Vagina (tissue), 2 donors: ENCODE measurements at places on chromosomes 12 and 14.

DNA sequence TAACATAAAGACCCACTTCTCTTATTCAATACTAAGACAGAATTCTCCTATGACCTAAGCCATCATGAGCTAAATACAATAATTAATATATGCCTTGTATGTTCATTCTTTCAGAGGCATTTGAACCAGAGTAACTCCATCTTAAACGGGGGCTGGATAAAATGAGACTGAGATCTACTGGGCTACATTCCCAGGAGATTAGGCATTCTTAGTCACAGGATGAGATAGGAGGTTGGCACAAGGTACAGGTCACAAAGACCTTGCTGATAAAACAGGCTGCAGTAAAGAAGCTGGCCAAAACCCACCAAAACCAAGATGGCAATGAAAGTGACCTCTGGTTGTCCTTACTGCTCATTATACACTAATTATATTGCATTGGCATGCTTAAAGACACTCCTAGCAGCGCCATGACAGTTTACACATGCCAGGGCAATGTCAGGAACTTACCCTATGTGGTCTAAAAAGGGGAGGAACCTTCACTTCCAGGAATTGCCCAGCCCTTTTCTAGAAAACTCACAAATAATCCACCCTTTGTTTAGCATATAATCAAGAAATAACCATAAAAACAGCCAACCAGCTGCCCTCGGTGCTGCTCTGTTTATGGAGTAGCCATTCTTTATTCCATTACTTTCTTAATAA is 260.7 kb downstream of the SSPN start:
- no peak overlapping the region for H3K4me3 ChIP-seq
- H3K27ac ChIP-seq = no peak overlapping the region
- H3K4me1 ChIP-seq = peaks cover 5% of the 10 kb centered on the region
- no peak for DNase-seq
- no peaks in the 10 kb centered on the region for H3K27me3 ChIP-seq

- no peaks in the 10 kb centered on the region for H3K36me3 ChIP-seq
- no peaks in the 10 kb centered on the region for H3K4me1 ChIP-seq
- H3K27ac ChIP-seq = no peak overlapping the region
These were observed 74.6 kb upstream of the MYF6 start for GRCh38 chr12:80632835-80633234.

- peaks cover 5% of the 10 kb centered on the region for H3K4me1 ChIP-seq
- no peak for DNase-seq
- no peaks in the 10 kb centered on the region for H3K27me3 ChIP-seq
- no peak overlapping the region for H3K4me3 ChIP-seq
- no peaks in the 10 kb centered on the region for H3K36me3 ChIP-seq
- no peak overlapping the region for H3K27ac ChIP-seq
These were observed 20.2 kb upstream of the KRT8 start for GRCh38 chr12:52924764-52925716.

DNA sequence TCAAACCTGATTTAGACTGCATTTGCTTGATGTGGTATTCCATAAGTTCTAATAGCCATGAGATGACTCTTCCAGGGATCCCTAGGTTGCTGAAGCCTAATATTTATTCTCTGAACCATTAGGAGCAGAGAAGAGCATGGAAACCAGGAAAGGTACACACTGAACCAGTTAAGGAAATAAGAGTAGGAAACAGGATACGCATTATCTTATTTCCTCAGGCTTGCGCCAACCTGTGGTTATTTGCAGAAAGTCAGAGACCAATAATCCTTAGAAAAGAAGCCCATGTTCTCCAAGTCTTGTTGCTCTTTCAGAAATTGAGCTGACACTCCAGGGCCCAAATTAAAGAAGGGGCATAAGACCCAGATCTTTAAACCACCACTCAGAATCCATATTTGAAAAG is 41.8 kb upstream of the SMUG1 start:
- no peaks in the 10 kb centered on the region for H3K27me3 ChIP-seq
- no peak overlapping the region for H3K27ac ChIP-seq
- peaks cover 11% of the 10 kb centered on the region for H3K4me1 ChIP-seq
- no peak for DNase-seq
- no peaks in the 10 kb centered on the region for H3K36me3 ChIP-seq

DNA sequence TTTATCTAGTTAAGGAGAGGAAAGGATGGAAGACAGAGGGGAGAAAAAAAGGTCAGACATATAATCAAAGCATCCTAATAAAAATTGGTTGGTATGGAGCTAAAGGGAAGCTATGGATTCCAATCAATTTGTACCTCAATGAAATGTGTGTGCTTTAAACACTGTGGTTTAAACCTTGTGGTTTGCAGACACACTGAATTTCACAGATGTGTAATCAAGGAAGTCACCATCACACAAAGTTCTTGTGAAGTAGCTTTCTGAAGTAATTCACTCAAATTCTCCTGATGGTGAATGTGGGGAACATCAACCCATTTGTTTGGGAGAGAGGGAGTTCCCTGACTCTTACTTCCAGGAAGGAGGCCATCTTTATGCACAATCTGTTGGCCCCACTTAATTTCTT is 243.3 kb upstream of the KRR1 start:
- H3K27ac ChIP-seq = no peak overlapping the region
- no peak for DNase-seq
- no peak overlapping the region for H3K4me3 ChIP-seq
- H3K4me1 ChIP-seq = no peaks in the 10 kb centered on the region
- no peaks in the 10 kb centered on the region for H3K27me3 ChIP-seq
